Activated CD4-positive, alpha-beta T cell treated with anti-CD3 and anti-CD28 coated beads for 36 hours (primary cell): ENCODE measurements at places on chromosomes 4 and X. TPM values are rescaled to one million over a fixed set of nuclear protein-coding genes. Genes with fewer than 3 reads are reported as not detected.

The NAT8L gene
- 0.55 TPM for total RNA-seq

- no peak for DNase-seq
These were observed 21.9 kb downstream of the PIN4 start for GRCh38 chrX:72203421-72203820.

DNA sequence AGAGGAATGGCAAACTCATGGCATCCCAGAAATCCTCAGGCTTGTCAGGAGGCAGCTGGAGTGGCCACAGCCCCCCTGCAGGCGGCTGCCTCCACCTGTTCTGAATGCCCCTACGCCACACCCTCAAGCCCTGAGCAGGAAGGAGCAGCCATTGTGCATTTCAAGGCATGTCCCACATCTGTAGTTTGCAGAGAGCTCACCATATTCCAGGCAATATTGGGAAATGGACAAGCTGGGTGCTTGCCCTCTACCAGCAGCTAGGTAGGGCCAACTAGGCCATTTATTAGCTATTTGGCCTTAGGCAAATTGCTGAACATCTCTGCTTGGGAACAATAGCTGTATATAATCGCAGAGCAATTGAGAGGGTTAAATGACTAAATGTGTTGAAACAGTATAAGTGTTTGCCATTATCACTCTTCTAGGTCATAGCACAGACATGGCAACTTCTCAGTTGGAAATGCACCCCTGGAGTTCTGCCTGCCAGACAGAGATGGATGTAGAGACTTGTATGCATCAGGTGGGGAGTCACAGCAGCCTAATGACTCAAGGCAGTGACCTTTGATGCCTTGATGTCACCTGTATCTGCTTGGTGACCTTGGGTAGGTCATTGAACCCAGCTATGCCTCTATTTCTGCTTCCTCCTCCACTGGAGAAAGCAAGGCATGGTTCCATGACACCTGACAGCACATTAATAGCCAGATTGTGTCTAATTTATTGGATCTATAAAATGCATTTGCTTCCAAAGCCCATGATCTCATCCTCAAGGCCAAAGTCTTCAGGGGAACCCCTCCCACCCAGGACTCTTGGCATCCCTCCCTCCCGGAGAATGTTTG, 52.8 kb downstream of the FHDC1 start:
- DNase-seq, result no peak

GRCh38 chrX:42497356-42497755, 280.6 kb downstream of the PPP1R2C start:
- no peak for DNase-seq

DNA sequence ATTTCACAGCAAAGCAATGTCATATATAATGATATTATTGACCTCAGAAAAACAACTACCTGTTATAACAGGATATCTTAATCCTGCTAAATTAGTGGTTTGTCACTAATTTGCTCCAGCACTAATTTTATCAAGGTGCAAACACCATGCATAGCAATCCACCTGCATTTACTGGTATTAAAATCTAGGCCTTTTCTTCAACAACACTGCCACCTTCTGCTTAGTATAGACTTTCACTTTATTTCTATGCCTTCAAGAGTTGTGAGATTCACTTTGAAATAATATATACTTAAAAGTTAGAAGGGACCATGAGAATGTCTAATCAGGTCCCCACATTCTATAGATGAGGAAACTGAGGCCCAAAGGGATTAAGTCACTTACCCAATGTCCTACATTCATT, 82.1 kb upstream of the IQCM start:
- DNase-seq, result no peak

DNA sequence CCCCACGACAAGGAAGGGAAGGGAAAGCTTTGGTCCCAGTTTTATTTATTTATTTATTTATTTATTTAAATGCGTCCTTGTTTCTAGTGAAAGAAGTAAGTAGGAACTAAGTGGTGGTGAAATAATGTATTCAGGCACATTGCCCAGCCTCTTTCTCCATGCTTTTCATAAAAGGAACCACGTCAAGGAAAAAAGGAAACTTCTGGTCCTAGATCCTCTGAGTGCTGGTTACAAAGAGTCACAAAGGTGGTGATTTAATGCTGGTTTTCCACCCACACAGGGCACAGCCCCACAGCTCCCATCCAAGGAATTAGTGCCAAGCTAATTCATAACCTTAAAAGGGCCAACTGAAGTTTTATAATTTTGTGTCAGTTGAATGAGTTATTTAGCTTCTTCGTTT, 206.6 kb upstream of the GYPA start:
- DNase-seq, result no peak

DNA sequence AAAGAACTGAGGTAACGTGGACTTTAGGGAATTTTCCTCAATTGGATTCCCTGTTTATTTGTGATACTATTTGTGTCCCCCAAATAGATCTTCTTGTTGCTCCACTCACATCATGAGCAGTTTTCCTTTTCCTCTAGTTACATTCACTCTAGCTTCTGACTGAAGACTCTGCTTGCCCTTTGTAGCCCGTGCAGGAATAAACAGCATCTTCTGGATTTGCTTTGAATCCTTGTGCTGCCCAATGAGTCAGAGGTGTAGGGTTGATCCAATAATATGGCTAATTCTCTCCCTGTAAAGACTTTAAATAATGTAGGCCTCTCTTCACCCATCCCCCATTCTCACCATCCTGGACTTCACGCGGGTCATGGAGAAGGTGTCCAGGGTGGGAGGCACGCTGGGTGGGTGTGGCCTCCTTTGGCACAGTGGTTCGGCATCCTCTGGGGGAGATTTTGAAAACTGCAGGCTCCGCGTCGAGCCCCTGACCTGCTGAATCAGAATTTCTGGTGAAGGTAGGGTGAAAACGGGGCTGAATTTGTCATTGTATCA, 9.0 kb downstream of the HAND2 start:
- no peak for DNase-seq

- DNase-seq, result no peak
These were observed 14.4 kb downstream of the CCDC110 start for GRCh38 chr4:185457136-185457535.

GRCh38 chr4:37902212-37902611, 11.3 kb downstream of the TBC1D1 start:
- DNase-seq, result no peak

DNA sequence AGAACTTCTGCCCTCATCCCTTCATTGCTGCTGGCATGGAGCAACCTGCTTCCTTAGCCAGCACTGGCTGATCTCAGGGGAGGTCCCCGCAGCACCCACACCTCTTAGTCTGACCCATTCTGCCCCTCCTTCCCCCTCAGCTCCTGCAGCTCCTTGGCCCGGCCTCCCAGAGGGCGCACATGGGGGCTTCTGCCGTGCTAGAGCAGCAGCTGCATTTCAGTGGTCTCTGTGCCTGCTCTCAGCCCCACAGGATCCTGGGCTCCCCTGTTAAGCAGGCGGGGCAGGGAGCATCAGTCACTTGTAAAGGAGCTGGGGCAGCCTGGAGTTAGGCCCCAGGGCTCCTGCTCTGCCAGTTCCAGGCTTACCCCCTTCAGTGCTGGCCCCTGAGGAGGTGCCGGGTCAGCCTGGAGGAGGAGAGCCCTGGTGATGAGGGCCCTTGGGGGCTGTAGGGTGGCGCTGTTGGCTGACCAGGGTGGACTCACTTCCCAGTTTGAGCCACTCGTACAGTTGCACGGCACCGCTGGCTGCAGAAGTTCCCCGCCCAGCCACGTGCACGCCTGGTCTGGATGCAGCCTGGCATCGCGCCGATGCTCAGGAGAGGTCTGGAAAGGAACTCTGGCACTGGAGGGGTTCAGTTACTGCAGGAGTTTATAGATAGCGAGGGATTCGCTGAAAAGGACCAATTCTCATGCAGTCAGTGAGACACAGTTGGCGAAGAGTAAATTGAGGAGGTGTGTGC, 85.1 kb upstream of the PSAPL1 start:
- DNase-seq, result no peak

- DNase-seq, result no peak
These were observed 17.8 kb upstream of the LRCH2 start for GRCh38 chrX:115251458-115252233.

DNA sequence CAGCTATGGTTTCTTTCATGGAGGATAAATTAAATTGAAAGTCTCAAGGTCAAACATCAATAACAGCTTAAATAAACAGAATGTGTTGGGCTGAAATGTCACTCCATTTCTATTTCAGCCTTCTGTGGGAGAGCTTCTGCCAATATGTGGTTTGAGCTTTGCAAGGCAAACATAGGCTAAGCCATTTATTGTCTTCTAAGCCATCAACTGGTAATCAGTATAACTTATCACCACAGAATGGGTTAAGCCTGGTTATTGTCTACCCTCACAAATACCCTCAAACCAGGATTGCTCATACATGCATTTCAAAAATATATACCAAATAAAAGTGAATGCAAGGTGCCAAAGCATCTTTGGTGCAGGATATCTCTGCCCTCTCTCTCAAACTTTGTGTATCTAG, 52.7 kb downstream of the GABRB1 start:
- DNase-seq, result no peak

DNA sequence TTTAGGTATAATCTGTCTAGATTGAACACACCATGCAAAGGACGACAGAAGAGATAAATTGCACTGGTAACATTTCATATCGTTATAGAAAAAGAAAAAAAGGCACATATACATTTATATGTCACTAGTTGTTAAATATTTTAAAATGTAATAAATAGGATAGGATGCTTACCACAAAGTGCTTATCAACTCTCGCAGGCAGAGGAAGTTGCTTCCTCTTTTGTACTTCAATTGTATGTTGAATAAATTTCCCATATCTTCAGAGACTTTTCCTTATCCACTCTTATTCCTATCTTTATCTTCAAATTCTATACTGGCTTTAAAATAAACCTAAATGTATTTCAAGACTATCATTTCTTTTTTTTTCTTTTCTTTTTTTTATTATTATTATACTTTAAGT, 163.3 kb upstream of the SPOCK3 start:
- DNase-seq, result no peak

DNA sequence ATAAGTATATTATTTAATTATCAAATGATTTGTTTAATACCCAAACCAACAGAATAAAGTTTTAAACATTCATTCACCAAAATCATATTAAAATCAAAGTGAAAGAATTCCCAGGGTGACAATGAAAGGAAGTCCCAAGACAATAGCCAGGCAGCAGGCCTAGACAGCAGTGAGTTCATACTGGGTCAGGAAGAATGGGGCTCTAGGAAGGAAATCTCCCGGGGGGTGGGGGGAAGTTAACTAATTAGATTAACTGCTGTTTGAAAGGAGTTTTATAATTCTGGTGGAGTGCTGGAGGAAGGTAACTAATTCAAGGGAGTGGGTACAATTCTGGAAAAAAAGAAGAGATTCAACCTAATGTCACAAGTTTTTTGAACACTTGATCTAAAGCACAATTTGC, 104.1 kb downstream of the ZAR1 start:
- DNase-seq, result no peak

The CT45A1 gene
- not detected for total RNA-seq

GRCh38 chr4:101348367-101348827, 1.1 kb upstream of the PPP3CA start:
- no peak for DNase-seq

The EPHA5 gene
- total RNA-seq, result not detected

- DNase-seq, result no peak
These were observed 195.1 kb upstream of the VCX start for GRCh38 chrX:7647831-7648230.

The PDE5A gene
- total RNA-seq, result 0.25 TPM

GRCh38 chr4:45693746-45694145, 430.1 kb downstream of the GABRG1 start:
- no peak for DNase-seq

The NXF2 gene
- not detected for total RNA-seq

DNA sequence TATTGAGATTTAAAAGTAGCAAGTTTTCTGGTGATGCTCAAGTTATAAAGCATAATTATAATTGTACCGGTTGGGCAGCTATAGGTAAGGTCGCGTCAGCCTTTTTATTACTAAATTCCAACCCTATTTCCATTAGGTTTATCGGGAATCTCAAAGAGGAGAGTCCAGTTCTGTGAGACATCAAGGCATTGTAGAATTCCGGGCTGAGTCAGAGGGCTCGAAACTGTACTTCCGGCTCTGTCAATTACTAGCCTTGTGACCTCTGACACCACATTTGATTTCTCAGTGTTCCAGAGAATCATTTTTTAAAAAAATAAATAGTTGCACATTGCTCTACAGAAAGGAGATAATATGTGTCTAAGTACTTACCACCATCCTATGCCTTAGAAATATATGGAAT, 4.3 kb downstream of the IL1RAPL1 start:
- no peak for DNase-seq

- no peak for DNase-seq
These were observed 21.5 kb downstream of the TNIP2 start for GRCh38 chr4:2734612-2735011.
